ELR (cell line): ENCODE measurements at places on chromosomes 6 and 20.

DNA sequence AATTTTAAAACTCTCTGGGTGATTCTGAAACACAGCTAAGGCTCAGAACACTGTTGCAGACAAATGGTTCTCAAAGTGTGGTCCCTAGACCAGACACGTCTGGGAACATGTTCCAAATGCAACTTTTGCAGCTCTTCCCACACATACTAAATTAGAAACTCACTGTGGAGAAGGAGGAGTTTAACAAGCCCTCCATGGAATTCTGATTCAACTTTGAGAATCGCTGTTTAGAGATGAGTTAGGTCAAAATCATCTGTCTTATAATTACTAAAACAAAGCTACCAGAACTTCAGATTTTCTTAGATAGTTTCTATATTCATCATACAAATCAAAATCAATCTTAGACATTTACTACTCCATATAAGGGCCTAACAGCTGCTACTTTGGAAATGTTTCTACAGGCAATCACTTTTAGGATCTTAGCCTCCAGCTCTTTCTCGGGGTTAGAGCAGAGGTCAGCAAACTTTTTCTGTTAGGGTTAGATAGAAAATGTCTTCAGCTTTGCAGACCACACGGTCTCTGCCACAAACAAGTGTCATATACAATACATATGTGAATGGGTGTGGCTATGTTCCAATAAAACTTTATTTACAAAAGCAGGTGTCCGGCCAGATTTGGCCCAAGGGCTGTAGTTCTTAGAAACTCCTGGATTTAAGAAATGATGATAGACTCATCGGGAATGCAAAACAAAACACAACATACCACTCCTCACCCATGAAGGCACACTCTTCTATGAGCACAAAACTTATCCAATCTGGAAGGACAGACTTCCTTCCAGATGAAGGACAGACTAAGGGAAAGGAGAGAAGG is 50.0 kb upstream of the ARHGAP18 start:
- peak; percentile 29 for DNase-seq

DNA sequence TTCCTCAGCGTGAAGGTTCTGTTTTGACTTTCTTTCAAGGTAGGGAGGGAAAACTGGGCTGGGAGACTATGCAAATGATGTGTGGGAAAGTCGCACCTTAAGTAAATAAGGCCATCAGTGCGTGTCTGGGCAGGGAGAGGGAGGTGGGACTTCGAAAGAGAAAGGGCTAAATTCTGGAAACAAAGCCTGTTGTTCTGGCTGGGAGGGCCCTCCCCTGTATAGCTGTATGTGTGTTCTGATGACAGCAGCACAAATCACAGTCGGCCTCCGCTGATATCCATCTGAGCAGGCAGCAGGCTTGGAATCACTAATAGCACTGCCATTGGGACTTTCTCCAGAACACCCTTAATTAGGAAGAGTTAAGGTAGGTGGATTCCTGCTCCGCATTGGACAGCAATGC is 19.2 kb downstream of the JAG1 start:
- DNase-seq = no peak

- no peak for DNase-seq
Observed at GRCh38 chr6:48141975-48142374, 31.0 kb upstream of the PTCHD4 start.

DNA sequence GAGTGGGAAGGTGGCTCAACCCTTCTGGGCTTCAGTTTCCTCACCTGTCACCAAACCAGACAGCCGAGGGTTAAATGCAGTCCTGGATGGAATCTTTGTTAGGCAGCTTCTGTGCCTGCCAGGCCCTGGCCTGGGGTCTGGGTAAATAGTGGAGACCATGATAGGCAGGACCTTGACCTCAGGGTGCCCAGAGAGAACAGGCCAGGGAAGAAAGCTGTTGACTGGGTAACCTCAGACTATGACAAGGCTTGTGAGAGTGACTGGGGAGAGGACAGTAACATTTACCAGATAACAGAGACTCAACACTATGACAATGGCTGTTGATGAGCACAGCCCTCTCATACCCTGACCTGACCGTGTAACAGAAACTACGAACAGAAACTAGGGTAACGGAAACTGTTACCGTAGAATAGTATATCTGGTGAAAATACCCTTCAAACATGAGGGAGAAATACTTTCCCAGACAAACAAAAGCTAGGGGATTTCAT is 218.3 kb downstream of the PREX1 start:
- no peak for DNase-seq

- DNase-seq = peak; percentile 49
Observed at GRCh38 chr6:43945768-43946080, 175.7 kb downstream of the VEGFA start.

GRCh38 chr20:8996817-8997512 is 71.9 kb upstream of the PLCB4 start:
- no peak for DNase-seq

GRCh38 chr6:150189122-150189521 is 46.3 kb downstream of the PPP1R14C start:
- no peak for DNase-seq

- DNase-seq = no peak
Observed at GRCh38 chr6:107750176-107750797, 73.8 kb downstream of the SCML4 start.

- DNase-seq = no peak
Observed at GRCh38 chr6:167416676-167417430, 92.0 kb downstream of the TTLL2 start.

- DNase-seq = no peak
Observed at GRCh38 chr6:13461307-13461706, 26.1 kb downstream of the GFOD1 start.

DNA sequence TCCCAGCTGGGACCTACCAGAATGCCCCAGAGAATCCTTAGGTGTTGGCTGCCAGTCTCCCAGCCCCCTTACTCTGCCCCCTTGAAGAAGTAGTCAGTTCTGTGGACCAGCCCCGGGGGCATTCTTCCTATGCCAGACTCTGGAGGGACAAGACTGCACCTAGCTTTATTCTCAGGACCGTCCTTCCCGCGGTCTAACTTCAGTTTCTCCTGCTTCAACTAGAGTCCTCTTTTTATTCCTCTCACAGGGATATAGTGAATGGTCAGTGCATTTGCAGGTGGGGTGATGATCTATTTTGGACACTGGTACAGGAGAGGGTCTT is 35.9 kb upstream of the MDFI start:
- DNase-seq = no peak

GRCh38 chr6:169251822-169252504 is 1.7 kb downstream of the THBS2 start:
- DNase-seq = peak; percentile 10
